ENCODE measurements at places on chromosomes 5 and 9.

DNA sequence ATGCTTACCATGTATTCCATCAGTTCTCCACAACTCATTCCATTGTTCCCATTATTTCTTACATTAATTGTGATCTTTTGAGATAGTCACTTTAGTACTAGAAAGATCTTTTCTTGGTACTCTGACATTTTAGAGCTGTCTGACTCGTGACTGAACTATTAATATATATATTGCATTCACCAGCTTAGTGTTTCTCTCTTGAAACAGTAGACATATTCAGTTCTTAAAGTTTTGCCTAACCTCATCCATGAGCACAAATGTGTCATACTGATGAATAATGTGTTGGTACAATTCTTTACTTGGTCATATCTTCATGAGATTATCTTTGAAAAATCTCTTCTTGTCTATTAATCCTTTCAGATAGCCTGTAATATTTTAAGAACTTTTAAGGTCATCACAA, 74.3 kb downstream of the NLN start:
- DNase-seq, result no peak

- DNase-seq, result no peak
These were observed 9.4 kb downstream of the PDLIM7 start for GRCh38 chr5:177487975-177488374.

DNA sequence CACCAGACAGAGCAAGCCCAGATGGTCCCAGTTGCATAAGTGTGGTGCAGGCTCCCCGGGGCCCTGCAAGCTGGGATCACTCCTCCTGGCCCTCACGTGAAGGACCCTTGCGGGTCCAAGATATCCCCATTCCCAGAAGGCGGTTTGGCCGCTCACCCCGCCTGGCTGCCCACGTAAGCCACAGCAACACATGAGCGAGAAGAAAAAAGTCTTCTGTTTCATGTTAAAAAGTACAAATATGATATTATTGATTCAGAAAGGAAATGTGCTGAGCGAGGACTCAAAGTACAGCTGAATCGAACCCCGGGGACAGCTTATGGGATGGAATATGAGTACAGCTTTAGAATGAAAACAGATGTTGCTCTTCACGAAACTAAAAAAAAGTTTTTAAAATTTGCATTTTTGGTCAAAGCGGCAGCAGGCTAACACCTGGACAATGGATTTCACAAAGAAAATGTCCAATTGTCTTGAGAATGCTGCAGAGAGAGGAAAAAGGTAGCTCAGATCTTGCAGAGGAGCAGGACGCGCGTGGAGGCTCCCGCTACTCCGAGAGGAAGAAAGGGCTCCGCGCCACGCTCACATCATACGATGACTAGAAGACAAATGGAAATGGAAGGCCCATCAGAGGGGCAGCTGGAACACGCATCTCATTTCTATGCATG, 427.6 kb downstream of the IRX1 start:
- DNase-seq, result no peak

DNA sequence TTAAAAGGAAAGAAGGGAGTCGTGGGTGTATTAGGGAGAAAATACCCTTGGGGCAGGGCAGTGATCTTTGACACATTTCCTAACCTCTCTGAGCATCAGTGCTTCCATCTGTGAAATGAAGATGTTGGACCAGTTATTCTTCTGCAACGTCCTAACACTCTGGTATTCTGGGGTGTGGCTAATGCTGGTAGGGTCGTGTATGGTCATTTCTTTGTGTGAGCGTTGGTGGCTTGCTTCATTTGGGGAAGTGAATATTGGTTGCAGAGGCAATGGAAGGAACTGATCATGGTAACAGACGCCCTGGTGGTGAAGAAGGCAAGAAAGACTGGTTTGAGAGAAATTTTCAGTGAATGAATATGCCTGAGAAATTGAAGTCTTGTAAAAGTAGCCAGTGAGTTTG, 67.9 kb upstream of the TTC23L start:
- DNase-seq, result no peak

DNA sequence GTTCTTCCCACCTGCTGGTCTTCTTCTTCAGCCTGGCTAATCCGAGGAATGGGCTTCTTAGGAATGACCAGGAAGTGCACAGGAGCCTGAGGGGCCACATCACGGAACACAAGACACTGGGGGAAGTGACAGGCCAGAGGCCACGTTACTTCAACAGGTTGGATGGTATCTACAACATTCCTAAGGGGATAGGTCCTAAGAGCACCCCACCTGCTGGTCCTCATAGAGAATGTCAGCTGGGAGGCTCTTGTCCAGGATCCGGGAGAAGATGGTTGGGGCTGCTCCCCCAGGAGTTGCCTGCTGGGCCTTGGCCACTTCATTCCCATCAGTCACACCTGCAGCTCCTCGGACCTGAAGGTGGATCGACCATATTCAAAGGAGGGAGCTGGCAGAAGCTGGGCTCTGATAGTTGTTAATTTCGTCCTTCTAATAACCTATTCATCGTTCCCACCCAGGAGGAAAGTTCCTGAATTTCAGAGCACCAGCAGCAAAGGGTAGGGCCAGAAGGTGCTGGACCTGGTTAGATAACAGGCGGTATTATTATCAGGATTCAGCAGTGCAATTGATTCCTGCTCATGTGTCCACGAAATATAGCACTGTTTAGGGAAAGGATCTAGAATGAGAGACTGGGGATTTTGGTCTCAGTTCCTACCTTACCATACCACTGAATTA, 1.3 kb downstream of the HINT2 start:
- DNase-seq, result no peak

- no peak for DNase-seq
These were observed 78.8 kb upstream of the TNFAIP8 start for GRCh38 chr5:119276978-119277377.

GRCh38 chr9:93730648-93731047, 154.3 kb downstream of the PHF2 start:
- no peak for DNase-seq

GRCh38 chr9:104232781-104233341, 138.8 kb downstream of the SMC2 start:
- DNase-seq, result no peak

GRCh38 chr5:81972492-81972783, 615 bp downstream of the ATG10 start:
- DNase-seq, result no peak

- DNase-seq, result no peak
These were observed 11.2 kb downstream of the FAM240B start for GRCh38 chr9:38708759-38709158.

DNA sequence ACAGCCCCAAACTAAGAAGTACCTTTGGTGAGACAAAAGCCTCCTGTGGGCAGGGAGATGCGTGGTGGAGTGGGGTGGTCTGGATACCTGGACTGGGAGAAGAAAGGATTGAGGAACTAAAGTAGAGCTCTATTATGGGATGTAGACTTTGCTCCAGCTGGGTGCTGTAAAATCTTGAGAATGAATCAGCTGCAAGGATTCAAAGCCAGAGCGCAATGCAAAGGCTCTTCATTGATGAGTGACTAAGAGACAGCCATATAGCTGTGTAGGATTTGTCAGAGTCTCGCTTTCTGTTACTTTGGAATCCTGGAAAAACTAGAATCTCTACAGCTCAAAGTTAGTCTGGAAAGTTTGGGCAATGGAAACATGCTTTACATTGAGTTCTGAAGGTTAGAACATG, 159.9 kb downstream of the TAF11L14 start:
- no peak for DNase-seq

DNA sequence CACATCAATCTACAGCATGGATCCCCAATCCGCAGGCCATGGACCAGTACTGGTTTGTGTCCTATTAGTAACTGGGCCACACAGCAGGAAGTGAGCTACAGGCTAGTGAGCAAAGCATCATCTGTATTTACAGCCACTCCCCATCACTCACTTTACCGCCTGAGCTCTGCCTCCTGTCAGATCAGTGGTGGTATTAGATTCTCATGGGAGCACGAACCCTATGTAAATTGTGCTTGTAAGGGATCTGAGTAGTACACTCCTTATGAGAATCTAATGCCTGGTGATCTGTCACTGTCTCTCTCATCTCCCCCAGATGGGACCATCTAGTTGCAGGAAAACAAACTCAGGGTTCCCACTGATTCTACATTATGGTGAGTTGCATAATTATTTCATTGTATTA, 212.7 kb upstream of the FAM174A start:
- no peak for DNase-seq

DNA sequence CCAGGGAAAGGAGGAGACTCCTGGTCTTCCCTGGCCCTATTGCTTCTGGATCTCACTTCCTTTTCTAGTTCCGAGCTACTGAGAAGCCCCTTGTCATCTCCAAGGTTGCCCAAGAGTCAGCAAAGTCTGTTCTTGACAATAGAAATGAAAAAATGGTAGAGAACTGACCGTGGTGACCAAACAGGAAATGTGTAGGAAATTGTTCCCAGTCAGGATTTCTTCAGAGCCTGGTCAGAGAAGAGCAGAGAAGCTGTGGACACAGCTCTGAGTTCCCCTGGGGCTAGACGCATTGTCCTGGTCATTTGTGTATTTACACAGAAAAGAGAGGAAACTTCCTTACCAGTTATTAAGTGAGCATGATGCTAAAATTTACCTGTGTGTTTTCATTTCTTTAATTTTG, 35.6 kb downstream of the S1PR3 start:
- DNase-seq, result no peak

DNA sequence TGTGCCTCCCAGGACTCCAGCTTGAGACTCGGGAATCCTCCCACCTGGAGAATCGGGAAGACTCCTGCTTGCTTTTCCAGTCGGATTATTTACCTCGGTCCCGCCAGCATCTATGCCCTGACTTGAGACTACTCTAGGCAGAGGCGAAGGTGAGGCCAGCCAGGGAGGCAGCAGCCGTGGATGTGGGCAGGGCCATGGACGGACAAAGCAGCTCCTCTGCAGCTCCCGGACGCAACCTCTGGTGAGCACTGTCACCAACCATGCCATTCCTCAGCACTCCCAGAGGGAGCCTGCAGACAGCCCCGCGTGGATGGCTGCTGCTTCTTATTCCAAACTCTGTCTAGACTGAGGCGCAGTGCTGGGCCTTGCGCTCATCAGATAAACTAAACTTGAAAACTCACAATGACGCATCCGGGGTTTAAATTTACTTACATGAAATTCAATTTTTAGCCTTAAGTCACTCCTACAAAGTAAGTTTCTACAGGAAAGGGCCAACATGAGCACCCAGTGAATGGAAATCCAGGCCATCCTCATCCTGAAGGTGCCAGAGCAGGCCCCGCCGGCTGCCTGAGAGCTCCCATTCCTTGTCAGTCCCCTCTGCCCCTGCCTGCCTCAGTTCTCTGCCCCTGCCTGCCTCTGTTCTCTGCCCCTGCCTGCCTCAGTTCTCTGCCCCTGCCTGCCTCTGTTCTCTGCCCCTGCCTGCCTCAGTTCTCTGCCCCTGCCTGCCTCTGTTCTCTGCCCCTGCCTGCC, 17.8 kb downstream of the MED10 start:
- no peak for DNase-seq

GRCh38 chr9:113570106-113570505, 106.6 kb downstream of the RGS3 start:
- no peak for DNase-seq

DNA sequence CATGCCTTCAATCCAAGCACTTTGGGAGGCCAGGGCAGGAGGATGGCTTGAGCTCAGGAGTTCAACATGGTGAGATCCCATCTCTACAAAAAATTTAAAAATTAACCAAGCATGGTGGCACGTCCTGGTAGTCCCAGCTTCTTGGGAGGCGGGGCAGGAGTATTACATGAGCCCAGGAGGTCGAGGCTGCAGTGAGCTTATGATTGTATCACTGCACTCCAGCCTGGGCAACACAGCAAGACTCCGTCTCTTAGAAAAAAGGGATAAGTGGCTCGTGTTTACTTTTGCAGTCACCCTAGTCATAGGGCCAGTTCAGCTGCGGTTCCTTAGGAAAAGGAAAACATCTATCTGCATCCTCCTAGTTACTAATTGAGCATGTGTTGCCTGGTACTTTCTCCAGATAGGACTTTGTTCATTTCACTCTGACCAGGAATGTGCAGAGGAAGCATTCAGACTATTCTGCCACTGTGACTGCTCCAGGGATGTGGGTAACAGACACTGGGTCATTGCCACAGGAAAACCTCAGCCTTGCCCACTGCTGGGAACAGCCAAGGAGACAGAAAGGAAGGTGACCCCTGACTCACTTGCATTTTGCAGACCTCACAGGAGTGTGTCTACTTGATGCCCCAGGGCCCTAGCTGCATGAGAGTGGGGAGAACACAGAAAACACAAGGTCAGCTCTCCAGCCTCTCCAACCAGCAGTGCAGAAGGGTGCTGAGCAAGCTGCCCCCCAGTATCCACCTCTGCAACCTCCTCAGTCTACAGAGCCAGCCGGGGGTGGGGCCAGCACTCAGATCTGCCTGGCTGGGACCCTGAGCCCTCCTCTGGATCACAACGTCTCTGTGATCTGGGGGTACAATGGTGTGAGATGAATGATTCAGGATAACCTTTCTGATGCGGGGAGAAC, 33.9 kb upstream of the ALDH1B1 start:
- DNase-seq, result no peak

- DNase-seq, result no peak
These were observed 98.2 kb upstream of the RPS23 start for GRCh38 chr5:82376307-82376706.

- no peak for DNase-seq
These were observed 214.4 kb upstream of the MVB12B start for GRCh38 chr9:126112135-126112720.

DNA sequence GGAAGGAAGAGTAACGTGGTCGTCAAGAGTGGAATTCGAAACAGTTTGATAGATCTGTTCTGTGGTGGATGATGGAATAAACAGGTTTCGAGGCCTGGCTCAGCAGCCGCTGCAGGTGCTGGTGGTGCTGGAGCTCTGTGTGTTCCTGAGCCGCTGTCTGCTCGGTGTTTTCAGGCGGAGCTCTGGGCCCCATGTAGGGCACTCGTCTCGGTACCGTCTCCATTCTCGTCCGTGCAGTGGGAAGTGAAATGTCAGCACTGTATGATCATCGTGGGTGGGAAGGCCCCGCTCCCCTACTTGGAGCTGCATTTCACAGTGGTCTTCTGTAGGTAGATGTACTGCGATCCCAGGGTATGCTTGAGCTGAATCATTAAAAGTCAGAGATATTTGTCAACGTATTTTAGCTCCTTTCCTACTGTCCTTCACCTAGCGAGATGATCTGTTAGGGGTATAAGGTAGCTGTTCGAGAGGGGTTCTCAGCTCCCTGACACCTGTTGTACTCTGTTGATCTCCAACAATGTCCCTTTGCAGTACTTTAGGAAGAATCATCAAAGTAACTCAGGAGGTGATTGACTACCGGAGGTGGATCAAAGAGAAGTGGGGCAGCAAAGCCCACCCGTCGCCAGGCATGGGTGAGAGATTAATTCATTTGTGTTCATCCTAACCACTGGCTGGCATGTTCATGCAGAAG, 35.9 kb downstream of the TENT4A start:
- no peak for DNase-seq

DNA sequence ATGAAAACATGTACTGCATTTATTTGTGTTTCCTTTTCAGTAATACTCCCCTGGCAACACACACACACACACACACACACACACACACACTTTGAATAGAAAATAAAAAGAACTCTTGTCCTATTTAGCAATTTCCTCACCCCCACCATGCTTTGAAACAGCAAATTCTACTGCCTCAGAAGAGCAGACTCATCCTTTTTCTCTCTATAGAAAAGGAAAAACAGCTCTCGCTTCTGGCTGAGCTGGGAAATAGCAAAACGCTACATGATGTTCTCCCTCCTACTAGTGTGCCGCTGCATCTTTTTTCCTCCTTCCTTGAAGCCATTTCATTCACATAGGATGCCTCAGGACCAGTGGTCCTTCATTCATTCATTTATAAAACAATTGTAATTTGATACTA, 453.6 kb downstream of the CSNK1G3 start:
- DNase-seq, result no peak

Data from glomerular endothelial cell (primary cell).